Gastrocnemius medialis (tissue), 4 donors: ENCODE measurements at places on chromosomes 11 and 22. TPM values are rescaled to one million over a fixed set of nuclear protein-coding genes. Genes with fewer than 3 reads are reported as not detected.

MRGPRF gene
- 5.7 TPM for total RNA-seq

ANO1 gene
- 4.7 TPM for total RNA-seq

SERHL2 gene
- total RNA-seq = not detected

C1QTNF5 gene
- total RNA-seq = 5.7 TPM

TRIM49D1 gene
- total RNA-seq = not detected

DNA sequence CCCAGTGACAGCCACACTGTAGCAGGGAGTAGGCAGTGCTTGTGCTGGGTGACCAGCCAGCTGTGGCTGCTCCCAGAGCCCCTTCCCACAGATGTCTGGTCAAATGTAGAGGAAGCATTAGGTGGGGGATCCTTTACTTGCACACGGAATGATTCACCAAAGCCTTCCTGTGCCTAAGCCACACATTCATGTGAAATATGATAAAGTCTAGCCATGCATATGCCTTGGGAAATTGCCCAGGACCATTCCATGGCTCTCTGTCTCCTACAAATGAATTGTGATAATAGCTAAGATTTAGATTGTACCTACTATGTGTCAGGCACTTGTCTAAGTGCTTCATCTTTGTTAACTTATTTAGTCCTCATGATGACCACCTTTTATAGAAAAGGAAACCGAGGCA is 217.5 kb upstream of the E2F8 start:
- H3K4me1 ChIP-seq = no peaks in the 10 kb centered on the region
- no peak overlapping the region for H3K4me3 ChIP-seq
- no peaks in the 10 kb centered on the region for H3K36me3 ChIP-seq
- H3K27ac ChIP-seq = no peak overlapping the region
- no peaks in the 10 kb centered on the region for H3K27me3 ChIP-seq

- DNase-seq = no peak
- peaks cover 17% of the 10 kb centered on the region for H3K36me3 ChIP-seq
- no peaks in the 10 kb centered on the region for H3K4me1 ChIP-seq
- H3K27me3 ChIP-seq = no peaks in the 10 kb centered on the region
- no peak overlapping the region for H3K27ac ChIP-seq
Measured at GRCh38 chr11:6402561-6402981, 12.3 kb downstream of the SMPD1 start.

- H3K27ac ChIP-seq = no peak overlapping the region
- no peak overlapping the region for H3K4me3 ChIP-seq
- no peaks in the 10 kb centered on the region for H3K27me3 ChIP-seq
- no peaks in the 10 kb centered on the region for H3K36me3 ChIP-seq
- H3K4me1 ChIP-seq = peaks cover 14% of the 10 kb centered on the region
Measured at GRCh38 chr11:67484847-67485311, 2.1 kb downstream of the AIP start.

DNA sequence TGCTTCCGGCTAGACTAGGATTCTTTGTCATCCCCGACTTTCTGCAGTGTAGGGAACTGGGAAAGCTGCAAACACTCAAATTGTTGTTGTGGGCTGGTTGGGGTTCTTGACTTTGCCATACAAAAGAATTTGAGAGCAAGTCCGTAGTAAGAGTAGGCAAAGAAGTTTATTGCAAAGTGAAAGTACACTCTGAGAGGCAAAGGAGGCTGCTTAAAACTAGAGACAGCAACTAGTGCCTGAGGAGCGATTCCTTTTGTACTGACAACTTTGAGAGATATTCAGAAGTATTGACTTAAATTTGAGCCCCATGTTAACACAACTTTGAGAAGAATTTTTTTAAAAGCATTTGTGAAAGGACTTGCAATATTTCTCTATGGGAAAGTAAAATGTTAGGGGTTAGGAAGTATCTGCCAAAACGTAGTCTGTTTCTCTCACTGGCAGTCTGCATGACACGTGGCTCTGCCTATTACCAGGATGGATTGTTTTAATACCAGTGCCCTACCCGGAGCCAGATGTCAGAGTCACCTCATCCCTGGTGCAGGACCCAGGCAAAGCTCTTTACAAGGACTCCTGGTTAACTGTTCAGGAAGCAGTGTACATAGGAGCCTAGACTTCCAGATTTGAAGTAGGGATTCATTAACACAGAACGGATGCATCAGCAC is 85.0 kb upstream of the CLPB start:
- no peak overlapping the region for H3K4me3 ChIP-seq
- no peaks in the 10 kb centered on the region for H3K4me1 ChIP-seq

DNA sequence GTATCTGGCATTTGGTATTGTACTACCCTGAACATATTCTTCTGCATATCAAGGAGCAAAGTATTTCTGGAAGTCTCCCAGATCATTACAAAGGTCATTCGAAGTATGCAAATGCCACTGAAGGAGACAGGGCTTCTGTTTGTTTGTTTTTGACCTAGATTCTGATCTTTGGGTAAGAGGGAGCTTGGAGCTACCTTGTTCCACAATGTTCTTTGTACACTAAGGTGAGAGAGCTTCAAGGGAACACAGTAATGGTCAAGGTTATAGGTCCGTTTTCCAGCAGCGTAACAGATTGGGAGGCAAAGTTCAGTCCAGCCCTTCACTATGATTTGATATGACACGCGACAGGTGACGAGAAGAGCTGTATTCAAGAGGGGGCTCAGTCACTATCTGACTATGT is 10.0 kb downstream of the OPCML start:
- H3K4me3 ChIP-seq = no peak overlapping the region
- H3K27ac ChIP-seq = no peak overlapping the region
- H3K27me3 ChIP-seq = no peaks in the 10 kb centered on the region
- H3K4me1 ChIP-seq = no peaks in the 10 kb centered on the region

DNA sequence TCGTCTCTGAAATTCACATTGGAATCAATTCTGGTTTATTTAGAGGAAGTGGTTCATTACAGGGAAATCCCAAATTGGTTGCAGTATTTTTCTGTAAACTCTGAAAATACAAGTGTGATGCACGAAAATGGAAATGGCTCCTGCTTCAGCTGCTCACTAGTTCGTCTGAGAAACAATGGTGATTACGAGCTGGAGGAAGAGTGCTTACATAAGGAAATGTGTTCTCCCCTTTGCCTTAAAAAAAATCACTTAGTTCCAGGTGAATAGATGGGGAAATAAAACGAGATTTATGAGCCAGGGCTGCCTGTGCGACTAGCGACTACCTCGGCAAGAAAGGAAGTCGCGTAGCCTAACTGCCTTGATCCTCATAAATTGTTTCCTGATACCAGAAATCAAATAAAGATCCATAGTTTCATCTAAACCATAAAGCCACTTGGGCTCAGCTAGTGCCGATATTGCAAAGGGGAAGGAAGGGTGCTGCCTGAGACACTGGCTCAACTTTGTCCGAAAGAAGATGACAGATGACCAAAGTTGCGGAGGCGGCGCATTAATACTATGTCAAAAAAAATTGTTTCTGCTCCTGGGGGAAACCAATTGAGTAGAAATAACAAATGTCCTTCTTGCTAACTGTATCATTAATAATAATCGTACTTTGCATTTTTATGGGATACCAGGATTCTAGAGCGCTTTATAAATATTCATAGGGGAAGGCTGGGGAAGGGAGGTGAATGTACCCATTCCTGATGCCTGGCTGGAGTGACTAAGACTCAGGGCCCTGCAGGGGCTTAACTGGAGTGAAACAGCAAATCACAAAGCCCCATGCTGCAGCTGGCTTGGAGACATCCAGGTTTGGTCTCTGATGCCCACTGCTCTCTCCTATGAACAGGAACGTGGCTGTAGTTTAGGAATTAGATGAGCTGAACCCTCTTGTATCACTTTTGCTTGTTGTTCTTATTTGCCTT is 185.7 kb downstream of the BLID start:
- no peaks in the 10 kb centered on the region for H3K36me3 ChIP-seq
- no peaks in the 10 kb centered on the region for H3K27me3 ChIP-seq
- no peak for DNase-seq
- H3K4me1 ChIP-seq = peaks cover 3% of the 10 kb centered on the region

GRCh38 chr11:32056438-32056837 is 34.4 kb upstream of the RCN1 start:
- no peaks in the 10 kb centered on the region for H3K27me3 ChIP-seq
- H3K27ac ChIP-seq = no peak overlapping the region
- DNase-seq = no peak

GRCh38 chr22:25007444-25008106 is 55.1 kb downstream of the KIAA1671 start:
- DNase-seq = no peak
- no peaks in the 10 kb centered on the region for H3K4me1 ChIP-seq
- H3K27me3 ChIP-seq = no peaks in the 10 kb centered on the region
- H3K4me3 ChIP-seq = no peak overlapping the region
- no peak overlapping the region for H3K27ac ChIP-seq

- no peaks in the 10 kb centered on the region for H3K4me1 ChIP-seq
- no peak overlapping the region for H3K4me3 ChIP-seq
- no peak overlapping the region for H3K27ac ChIP-seq
- H3K36me3 ChIP-seq = no peaks in the 10 kb centered on the region
- no peaks in the 10 kb centered on the region for H3K27me3 ChIP-seq
Measured at GRCh38 chr22:31929167-31929930, 15.0 kb upstream of the YWHAH start.

GRCh38 chr11:109739379-109739778 is 317.4 kb downstream of the C11orf87 start:
- H3K27ac ChIP-seq = no peak overlapping the region
- H3K36me3 ChIP-seq = no peaks in the 10 kb centered on the region
- DNase-seq = no peak
- no peaks in the 10 kb centered on the region for H3K27me3 ChIP-seq
- H3K4me1 ChIP-seq = no peaks in the 10 kb centered on the region

DNA sequence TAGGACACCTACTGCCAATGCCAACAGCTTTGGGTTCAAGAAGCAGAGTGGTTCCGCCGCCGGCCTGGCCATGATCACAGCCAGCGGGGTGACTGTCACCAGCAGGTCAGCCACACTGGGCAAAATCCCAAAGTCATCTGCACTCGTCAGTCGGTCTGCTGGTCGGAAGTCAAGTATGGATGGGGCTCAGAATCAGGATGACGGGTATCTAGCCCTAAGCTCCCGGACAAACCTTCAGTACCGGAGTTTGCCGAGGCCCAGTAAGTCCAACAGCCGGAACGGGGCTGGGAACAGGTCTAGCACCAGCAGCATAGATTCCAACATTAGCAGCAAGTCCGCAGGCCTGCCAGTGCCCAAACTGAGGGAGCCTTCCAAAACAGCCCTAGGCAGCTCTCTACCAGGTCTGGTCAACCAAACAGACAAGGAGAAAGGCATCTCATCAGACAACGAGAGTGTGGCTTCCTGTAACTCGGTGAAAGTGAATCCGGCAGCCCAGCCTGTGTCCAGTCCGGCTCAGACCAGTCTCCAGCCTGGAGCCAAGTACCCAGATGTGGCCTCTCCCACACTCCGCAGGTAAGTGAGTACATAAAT is 115.1 kb downstream of the DBX1 start:
- no peak overlapping the region for H3K4me3 ChIP-seq
- no peak overlapping the region for H3K27ac ChIP-seq
- H3K4me1 ChIP-seq = peaks cover 12% of the 10 kb centered on the region
- H3K36me3 ChIP-seq = no peaks in the 10 kb centered on the region

DNA sequence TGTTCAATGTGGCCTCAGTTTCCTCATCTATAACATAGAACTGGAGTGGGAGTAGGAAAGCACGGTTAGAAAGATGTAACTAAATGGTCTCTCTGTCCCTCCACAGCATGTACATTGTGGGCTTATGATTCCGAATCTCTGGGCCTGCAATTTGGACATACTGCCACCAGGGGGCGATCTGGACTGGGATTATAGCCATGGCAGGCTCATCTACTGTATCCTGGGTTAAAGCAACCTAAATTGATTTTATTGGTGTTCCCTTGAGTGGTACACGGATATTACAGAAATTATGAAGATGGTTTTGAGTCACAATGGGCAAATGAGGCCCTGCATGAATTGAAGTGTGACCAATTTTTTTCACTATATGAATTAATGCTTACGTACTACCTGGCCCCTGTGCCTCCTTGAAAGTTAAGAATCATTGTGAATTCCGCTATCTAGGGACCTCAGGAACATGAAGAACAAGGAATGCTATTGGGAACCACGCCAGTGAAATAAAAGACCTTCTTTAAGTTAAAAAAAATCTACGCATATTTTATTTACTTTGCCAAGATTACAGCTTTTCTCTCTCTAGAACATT is 32.9 kb downstream of the TST start:
- H3K27me3 ChIP-seq = peaks cover 20% of the 10 kb centered on the region
- H3K27ac ChIP-seq = no peak overlapping the region
- no peaks in the 10 kb centered on the region for H3K4me1 ChIP-seq
- H3K4me3 ChIP-seq = no peak overlapping the region
- no peak for DNase-seq
- H3K36me3 ChIP-seq = no peaks in the 10 kb centered on the region
